ENCODE measurements at places on chromosomes 4 and X.

GRCh38 chrX:148443216-148443615 lies 57.2 kb upstream of the AFF2 start:
- DNase-seq, result no peak

- DNase-seq, result no peak
These were observed 26.2 kb downstream of the TEC start for GRCh38 chr4:48243429-48243828.

- no peak for DNase-seq
These were observed 8.2 kb downstream of the CAPN6 start for GRCh38 chrX:111262086-111262485.

DNA sequence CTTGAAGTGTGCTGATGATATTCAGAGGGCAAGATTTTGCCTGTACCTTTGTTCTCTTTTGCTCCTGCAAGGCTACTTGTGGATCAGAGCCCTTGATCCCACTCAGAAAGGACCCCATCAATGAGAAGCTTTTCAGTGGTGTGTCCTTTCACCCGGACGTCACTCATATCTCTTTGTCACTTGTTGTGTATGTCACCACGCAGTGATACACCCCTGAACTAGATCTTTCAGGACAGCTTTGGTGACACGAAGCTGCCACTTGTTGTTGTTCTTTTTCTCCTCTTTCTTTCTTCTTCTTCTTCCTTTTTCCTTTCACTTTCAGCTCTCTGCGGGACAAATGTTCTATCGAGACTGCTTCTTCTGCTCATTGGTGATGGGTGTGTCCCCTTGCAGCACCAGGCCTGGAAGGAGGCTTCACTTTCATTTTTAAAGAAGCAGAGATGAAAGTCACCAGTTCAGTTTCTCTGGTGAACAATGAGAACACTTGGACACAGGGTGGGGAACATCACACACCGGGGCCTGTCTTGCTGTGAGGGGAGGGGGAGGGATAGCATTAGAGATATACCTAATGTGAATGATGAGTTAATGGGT lies 83.6 kb downstream of the NBDY start:
- DNase-seq, result peak; percentile 45

- DNase-seq, result no peak
These were observed 301.9 kb upstream of the HS3ST1 start for GRCh38 chr4:11730545-11730944.

GRCh38 chr4:57199267-57199666 lies 89.1 kb upstream of the IGFBP7 start:
- no peak for DNase-seq

DNA sequence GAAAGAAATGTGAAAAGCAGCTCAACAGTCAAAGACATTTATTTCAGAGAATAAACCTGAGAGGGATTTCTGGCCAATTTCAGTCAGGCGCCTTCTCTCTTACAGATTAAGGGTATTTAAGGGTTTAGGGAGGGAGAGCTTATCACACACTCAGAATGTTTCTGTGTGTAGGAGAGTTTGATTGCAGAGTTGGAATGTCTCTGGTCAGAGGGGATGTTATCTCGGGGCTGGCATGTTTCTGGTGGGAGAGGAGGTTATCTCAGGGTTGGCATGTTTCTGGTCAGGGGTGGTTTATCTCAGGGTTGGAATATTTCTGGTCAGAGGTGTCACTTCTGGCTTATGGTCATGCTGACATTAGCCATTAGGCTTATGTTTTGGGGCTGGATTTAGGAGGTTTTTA lies 1920.5 kb upstream of the PCDH7 start:
- DNase-seq, result no peak

DNA sequence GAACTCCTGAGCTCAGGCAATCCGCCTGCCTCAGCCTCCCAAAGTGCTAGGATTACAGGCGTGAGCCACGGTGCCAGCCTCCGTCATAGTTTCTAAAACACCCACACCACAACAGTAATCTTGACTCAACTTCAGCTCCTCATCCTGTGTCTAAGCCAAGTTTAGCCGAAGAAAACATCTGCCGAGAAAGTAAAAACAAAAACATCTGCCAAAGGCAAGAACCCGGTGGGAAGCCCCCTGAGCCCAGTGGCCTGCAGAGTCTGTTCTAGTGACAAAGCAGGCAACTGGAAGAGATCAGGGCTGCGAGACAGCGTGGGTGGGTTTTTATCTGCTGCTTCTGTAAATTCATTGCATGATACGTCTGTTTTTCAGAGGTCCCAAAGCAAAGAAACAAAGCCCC lies 26.6 kb upstream of the CD99 start:
- DNase-seq, result no peak

- no peak for DNase-seq
These were observed 85.4 kb downstream of the WFS1 start for GRCh38 chr4:6355052-6355451.

- DNase-seq, result peak; percentile 83
These were observed 2.5 kb downstream of the COQ2 start for GRCh38 chr4:83282049-83282535.

GRCh38 chr4:122083989-122084388 lies 68.1 kb upstream of the BLTP1 start:
- no peak for DNase-seq

- no peak for DNase-seq
These were observed 6.8 kb upstream of the TMEM144 start for GRCh38 chr4:158203436-158203835.

GRCh38 chr4:163966612-163967011 lies 472.1 kb downstream of the TMA16 start:
- DNase-seq, result no peak

GRCh38 chrX:68835104-68835442 lies 6.3 kb downstream of the EFNB1 start:
- no peak for DNase-seq

DNA sequence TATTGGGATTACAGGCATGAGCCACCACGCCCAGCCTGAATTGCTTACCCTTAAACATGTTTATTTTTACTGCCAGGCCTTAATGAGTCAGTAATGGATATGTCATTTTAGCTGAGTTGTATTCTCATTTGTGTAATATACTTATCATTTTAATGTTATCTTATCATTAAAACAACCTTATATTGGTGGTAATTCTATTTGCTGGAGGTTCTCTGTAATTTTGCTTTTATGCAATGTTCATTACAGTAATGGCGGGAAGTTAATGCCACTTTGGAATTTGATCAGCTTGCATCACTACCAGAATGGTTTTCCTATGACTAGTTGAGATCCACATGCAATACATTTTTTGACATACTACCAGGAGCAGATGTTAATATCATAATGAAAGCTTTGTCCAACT lies 6.3 kb upstream of the PGAM4 start:
- no peak for DNase-seq

DNA sequence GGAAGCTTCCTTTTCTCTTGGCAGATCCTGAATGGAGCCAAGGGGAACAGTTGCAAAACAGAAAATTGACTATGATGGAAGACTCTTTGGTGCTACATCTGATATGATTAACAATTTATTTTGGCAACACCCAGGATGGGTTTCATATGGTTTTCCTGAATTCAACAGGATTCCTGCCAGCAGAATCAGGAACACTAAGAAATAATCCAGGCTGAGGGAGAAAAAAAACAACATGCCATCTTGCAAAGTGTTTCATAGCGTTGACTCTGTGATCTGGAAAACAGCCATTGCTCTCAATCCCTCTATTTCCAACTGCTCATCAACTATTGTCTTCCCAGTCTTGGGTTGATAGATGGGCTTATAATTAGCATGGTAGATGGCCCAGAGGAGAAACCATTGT lies 303.8 kb upstream of the KLF3 start:
- DNase-seq, result no peak

DNA sequence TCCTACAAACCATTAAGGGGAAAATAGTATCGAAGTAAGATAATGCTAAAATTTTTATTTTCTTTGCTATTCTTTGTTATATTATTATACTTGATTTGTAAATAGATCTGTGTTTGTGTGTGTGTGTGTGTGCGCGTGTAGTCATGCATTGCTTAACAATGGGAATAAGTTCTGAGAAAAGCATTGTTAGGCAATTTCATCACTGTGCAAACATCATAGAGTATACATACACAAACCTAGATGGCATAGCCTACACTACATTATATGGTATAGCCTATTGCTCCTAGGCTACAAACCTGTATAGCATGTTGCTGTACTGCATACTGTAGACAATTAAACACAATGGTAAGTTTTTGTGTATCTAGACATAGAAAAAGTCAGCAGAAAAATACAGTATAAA lies 17.1 kb downstream of the MTTP start:
- no peak for DNase-seq

DNA sequence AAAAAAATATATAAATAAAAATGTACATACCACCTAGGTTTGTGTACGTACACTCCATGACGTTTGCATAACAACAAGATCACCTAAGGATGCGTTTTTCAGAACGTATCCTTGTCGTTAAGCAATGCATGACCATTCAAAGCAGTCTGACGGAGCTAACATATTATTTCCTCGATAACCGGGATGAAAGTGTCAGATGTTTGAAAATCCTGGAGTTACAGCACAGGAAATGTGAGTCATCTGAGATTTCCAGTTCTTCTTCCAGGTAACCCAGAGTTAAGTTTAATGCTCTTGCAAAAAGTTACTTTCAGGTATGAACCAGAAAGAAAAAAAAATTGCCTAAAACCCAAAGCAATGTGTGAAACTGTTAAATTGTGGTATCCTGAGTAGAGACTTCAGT lies 107.9 kb downstream of the LDB2 start:
- DNase-seq, result no peak

GRCh38 chr4:72468904-72469502 lies 100.0 kb downstream of the ADAMTS3 start:
- DNase-seq, result peak; percentile 26

GRCh38 chr4:3200423-3201090 lies 48.4 kb upstream of the MSANTD1 start:
- DNase-seq, result no peak

- DNase-seq, result no peak
These were observed 590.7 kb upstream of the PITX2 start for GRCh38 chr4:111213531-111213930.

DNA sequence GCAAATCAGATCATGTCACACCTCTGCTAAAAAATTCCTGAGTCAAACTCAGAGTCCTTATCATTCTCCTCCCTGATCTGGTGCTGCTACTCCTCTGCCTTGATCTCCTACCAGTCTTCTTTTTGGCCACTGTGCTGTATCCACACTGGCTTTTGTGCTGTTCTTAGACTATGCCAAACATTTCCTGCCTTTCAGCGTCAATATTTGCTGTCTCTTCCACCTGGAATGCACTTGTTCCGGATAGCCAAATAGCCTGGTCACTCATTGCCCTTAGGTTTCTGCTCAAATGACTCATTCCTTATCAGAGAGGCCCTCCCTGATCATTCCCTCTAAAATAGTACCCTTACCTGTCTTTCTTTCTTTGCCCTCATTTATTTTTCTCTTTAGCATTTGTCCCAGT lies 24.4 kb upstream of the RP2 start:
- DNase-seq, result no peak

GRCh38 chr4:4356106-4357041 lies 30.5 kb upstream of the NSG1 start:
- no peak for DNase-seq
